ENCODE measurements at places on chromosomes 1 and 21.

GRCh38 chr1:225427235-225428067 lies at the start of gene LBR:
Gene LBR, minus strand, starts transcription at chr1:225428038. Its CDS starts 3,963 bp downstream, at chr1:225424075.
- DNase-seq = peak; percentile 42
- peaks cover 10% of the 10 kb centered on the region for H3K4me1 ChIP-seq
- no peaks in the 10 kb centered on the region for H3K36me3 ChIP-seq
- H3K4me3 ChIP-seq = peak within 1 kb of the TSS; percentile 90

DNA sequence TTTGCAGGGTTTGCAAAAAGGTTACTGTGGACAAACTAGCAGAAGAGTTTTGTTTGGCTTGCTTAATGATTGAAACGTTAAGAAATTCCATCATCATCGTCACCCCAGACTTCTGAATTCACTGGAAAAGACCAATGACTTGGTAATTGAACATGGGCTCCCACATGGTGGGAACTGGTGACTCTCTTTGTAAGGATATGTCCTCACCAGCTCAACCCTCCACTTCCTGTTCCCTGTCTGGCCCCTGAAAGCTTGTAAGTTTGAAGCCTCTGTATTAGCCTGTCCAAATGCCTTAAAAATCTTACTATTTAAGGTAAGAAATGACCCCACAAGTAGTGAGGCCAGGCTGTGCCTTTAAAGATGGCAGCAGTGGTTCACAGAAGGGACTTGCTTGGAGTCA lies 9.7 kb downstream of the SYT6 start:
- no peaks in the 10 kb centered on the region for H3K36me3 ChIP-seq
- DNase-seq = no peak
- H3K27me3 ChIP-seq = no peaks in the 10 kb centered on the region

DNA sequence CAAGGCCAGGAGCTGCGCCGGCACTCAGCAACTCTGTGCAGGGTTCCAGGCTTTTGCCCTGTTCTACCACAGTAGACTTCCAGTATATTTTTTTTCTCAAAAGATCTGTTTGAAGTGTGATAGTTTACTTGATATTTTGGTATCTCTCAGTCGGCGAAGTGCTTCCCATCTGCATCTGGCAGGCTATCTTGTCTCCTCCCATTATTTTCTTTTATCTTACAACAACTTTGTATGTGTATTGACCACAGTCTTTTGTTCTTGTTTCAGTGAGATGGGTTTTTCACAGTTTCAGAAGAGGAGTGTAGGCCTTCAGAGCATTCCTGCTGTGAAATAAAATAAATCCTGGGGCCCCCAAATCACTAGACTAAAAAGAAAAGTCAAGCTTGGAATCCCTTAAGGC lies 292.9 kb downstream of the PTGER3 start:
- H3K27me3 ChIP-seq = no peaks in the 10 kb centered on the region
- no peak for DNase-seq
- no peak overlapping the region for H3K27ac ChIP-seq
- no peak overlapping the region for H3K4me3 ChIP-seq
- H3K36me3 ChIP-seq = no peaks in the 10 kb centered on the region

DNA sequence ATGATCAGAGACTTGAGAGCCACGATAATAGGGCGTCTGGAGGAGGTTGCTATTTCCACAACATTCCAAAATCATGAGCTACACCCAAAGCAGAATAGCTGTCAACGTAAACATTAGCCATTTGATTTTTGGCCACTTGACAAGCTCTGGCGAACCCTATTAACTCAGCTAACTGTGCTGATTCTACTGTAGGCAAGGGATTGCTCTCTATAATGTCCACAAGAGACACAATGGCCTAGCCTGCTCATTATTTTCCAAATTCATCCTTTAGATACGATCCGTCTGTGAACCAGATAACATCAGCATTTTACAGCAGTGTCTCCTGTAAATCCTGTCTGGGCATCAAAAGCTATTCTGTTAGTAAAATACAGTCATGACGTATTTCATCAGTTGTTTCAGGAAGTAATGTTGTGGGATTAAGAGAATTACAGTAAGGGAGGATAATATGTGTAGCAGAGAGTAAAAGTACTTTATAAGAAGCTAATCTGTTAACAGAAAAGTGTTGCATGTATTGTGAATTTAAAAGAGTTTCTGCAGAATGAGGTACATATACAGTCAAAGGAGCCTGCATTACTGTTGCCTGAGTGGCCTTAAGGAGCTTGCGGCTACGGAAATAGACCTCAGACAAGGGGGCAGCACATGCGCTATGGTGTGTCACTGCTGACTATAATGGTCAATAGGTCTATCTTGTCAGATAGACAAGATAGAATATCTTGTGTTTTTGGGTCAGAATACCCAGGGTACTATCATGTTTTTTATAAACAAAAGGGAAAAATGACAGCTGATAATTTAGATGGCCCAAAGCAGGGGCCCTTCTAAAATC lies 44.9 kb upstream of the TINAGL1 start:
- no peak overlapping the region for H3K27ac ChIP-seq
- no peak overlapping the region for H3K4me3 ChIP-seq
- peaks cover 9% of the 10 kb centered on the region for H3K4me1 ChIP-seq
- DNase-seq = peak; percentile 74
- H3K36me3 ChIP-seq = no peaks in the 10 kb centered on the region

- H3K4me1 ChIP-seq = peaks cover 2% of the 10 kb centered on the region
- H3K36me3 ChIP-seq = no peaks in the 10 kb centered on the region
Measured at GRCh38 chr1:60274422-60275290, 201.1 kb upstream of the C1orf87 start.

GRCh38 chr1:157115429-157115838 lies 15.8 kb upstream of the ETV3L start:
- no peak for DNase-seq
- H3K27me3 ChIP-seq = peaks cover 30% of the 10 kb centered on the region
- H3K27ac ChIP-seq = no peak overlapping the region
- H3K4me1 ChIP-seq = no peaks in the 10 kb centered on the region
- no peak overlapping the region for H3K4me3 ChIP-seq

- H3K36me3 ChIP-seq = no peaks in the 10 kb centered on the region
- no peak overlapping the region for H3K27ac ChIP-seq
- no peaks in the 10 kb centered on the region for H3K27me3 ChIP-seq
- no peaks in the 10 kb centered on the region for H3K4me1 ChIP-seq
Measured at GRCh38 chr1:111895469-111895868, 94.0 kb downstream of the KCND3 start.

- H3K27ac ChIP-seq = no peak overlapping the region
- H3K27me3 ChIP-seq = no peaks in the 10 kb centered on the region
- no peaks in the 10 kb centered on the region for H3K36me3 ChIP-seq
Measured at GRCh38 chr1:235946571-235946981, 79.9 kb upstream of the LYST start.

DNA sequence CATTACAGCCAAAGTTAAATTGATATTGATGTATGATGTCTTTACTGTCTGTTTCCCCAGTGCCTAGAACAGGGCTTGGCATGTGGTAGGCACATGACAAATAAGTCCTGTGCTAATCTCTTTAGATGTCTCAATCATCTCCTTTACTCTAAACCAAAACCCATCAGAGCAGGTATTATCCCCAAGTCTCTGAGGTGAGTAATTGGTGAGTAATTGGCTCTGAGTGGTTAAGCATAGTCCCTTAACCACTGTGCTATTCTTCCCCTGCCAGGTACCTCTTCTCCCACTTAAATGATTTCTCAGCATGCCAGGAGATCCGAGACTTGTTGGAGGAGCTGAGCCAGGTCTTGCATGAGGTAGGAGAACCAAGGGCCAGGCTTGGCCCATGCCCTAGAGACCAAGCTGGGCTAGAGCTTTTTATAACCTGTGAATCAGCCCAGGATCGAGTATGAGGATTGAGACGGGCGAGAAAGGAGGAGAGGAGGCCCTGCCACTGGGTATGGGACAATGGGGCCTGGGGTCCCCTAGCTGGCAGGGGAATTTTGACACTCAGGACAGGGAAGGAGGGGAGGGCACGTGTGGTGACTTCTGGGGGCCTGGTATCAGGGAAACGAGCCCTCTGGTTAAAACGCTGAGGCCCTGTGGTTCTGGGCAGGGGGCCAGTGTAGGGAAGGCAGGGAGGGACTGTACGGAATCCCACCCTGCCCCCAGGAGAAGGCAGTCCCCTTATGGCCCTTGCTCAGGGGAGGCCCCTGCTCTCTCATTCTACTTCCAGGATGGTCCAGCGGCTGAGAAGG lies 4.5 kb downstream of the CNKSR1 start:
- H3K4me1 ChIP-seq = no peaks in the 10 kb centered on the region
- peak; percentile 48 for DNase-seq
- H3K27me3 ChIP-seq = peaks cover 3% of the 10 kb centered on the region
- H3K36me3 ChIP-seq = no peaks in the 10 kb centered on the region
- H3K27ac ChIP-seq = no peak overlapping the region

- H3K4me1 ChIP-seq = peaks cover 2% of the 10 kb centered on the region
- H3K4me3 ChIP-seq = no peak overlapping the region
- DNase-seq = no peak
- no peaks in the 10 kb centered on the region for H3K27me3 ChIP-seq
- no peak overlapping the region for H3K27ac ChIP-seq
- H3K36me3 ChIP-seq = no peaks in the 10 kb centered on the region
Measured at GRCh38 chr1:27877115-27877416, 4.7 kb downstream of the THEMIS2 start.

DNA sequence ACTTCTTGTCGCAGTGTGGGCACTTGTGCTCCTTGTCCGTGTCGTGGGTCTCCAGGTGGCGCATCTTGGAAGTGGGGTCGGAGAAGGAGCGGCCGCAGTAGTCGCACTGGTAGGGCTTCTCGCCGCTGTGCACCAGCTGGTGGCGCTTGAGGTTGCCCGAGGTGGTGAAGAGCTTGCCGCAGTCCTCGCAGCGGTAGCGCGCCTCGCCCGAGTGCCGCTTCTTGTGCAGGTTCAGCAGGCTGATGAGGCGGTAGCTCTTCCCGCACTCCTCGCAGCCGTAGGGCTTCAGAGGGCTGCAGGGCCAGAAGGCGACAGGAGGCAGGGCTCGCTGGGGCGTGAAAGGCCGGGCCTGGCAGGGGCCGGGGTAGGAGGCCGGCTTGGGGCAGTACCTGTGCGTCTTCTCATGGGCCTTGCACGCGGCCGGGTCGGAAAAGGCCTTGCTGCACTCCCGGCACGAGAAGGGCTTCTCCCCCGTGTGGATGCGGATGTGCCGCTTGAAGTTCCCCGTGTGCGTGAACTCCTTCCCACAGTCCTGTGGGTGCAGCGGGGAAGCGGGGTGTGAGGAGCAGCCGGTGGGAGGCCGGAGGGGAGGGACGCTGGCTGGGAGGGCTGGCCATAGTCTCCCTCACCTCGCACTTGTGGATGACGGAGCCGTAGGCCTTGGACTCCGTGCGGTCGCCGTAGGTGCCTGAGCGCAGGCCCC lies 31.4 kb downstream of the ZBTB17 start:
- H3K27me3 ChIP-seq = no peaks in the 10 kb centered on the region
- no peak for DNase-seq
- H3K4me3 ChIP-seq = no peak overlapping the region
- H3K27ac ChIP-seq = no peak overlapping the region

DNA sequence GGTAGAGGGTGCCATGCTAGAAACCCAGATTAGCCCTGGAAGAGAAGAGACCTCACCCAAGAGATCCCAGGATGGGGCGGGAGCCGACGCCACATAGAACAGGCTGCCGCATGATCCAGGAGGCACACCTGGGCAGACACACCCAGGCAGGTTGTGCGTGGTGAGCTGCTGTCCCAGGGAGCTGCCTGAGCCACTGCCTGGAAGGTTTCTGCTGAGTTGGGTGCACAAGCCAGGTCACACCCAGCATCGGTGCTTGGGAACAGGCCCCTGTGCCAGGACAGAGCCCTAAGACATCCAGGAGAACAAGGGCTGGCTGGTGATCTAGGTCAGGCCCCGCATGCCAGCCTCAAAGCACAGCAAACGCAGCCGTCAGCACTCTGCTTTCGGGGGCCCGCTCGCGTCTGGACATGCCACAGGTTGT lies 40.2 kb downstream of the CTNNBIP1 start:
- no peaks in the 10 kb centered on the region for H3K27me3 ChIP-seq
- no peak overlapping the region for H3K27ac ChIP-seq
- DNase-seq = no peak
- no peaks in the 10 kb centered on the region for H3K4me1 ChIP-seq
- H3K36me3 ChIP-seq = peaks cover 2% of the 10 kb centered on the region

DNA sequence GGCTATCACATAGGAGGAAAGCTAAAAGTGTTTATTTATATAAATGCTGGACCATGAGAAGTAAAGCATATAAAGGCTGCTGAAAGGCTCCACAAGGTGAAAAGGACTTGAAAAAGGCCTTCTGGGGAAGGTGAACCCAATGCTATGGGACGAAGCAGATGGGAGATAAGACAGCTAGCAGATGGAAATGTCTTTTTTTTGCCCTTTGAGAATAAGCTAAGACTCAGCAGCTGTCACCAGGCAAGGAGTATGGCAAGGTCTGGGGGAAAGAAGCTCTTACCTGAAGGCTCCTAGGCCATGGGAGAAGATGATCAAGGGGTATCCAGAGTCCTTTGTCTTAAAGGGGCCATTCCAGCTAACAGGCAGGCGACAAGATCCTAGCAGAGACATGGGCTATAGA lies 9.9 kb downstream of the PAFAH2 start:
- H3K4me1 ChIP-seq = no peaks in the 10 kb centered on the region
- H3K36me3 ChIP-seq = no peaks in the 10 kb centered on the region
- no peaks in the 10 kb centered on the region for H3K27me3 ChIP-seq

GRCh38 chr1:65036570-65037051 lies 70.3 kb upstream of the JAK1 start:
- H3K36me3 ChIP-seq = no peaks in the 10 kb centered on the region
- no peaks in the 10 kb centered on the region for H3K27me3 ChIP-seq
- H3K27ac ChIP-seq = no peak overlapping the region

GRCh38 chr1:119779869-119780356 lies 11.2 kb upstream of the HMGCS2 start:
- peak overlapping the region; percentile 30 for H3K4me3 ChIP-seq
- DNase-seq = no peak
- no peaks in the 10 kb centered on the region for H3K4me1 ChIP-seq
- no peak overlapping the region for H3K27ac ChIP-seq
- peaks cover 2% of the 10 kb centered on the region for H3K27me3 ChIP-seq

GRCh38 chr1:16257968-16258367 lies 21.0 kb upstream of the CPLANE2 start:
- H3K27ac ChIP-seq = no peak overlapping the region
- no peak for DNase-seq
- H3K36me3 ChIP-seq = peaks cover 2% of the 10 kb centered on the region
- H3K27me3 ChIP-seq = no peaks in the 10 kb centered on the region

- no peak for DNase-seq
- H3K36me3 ChIP-seq = no peaks in the 10 kb centered on the region
- no peak overlapping the region for H3K27ac ChIP-seq
- H3K4me1 ChIP-seq = no peaks in the 10 kb centered on the region
- no peak overlapping the region for H3K4me3 ChIP-seq
- H3K27me3 ChIP-seq = no peaks in the 10 kb centered on the region
Measured at GRCh38 chr1:7594714-7595295, 176.3 kb upstream of the VAMP3 start.

DNA sequence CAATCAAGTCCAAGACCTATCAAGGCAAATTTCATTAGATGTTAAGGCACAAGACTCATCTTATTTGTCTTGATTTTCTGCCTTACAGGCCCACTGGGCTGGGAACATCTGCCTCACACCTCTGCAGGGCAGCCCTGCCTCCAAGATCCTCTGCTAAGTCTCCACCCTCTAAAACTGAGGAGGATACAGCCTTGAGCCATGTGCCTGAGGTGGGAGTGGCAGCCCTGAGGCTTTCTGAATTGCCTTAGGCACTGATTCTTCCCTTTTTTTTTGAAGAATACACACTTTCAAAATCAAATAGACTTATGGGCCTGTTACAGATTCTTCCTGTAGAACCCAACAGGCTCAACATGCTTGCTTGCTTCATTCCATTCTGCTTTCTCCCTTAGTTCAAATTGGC lies 544.3 kb upstream of the ADAMTS5 start:
- no peak for DNase-seq
- no peak overlapping the region for H3K4me3 ChIP-seq
- H3K27me3 ChIP-seq = no peaks in the 10 kb centered on the region

Measured in fibroblast of lung (primary cell).